ENCODE measurements at places on chromosomes 2 and 18.

GRCh38 chr2:208255557-208256106 lies 761 bp upstream of the IDH1 start:
- DNase-seq = no peak

GRCh38 chr2:162839419-162839818 lies 852 bp upstream of the KCNH7 start:
- no peak for DNase-seq

GRCh38 chr18:5451150-5451549 lies 92.6 kb downstream of the EPB41L3 start:
- DNase-seq = no peak

DNA sequence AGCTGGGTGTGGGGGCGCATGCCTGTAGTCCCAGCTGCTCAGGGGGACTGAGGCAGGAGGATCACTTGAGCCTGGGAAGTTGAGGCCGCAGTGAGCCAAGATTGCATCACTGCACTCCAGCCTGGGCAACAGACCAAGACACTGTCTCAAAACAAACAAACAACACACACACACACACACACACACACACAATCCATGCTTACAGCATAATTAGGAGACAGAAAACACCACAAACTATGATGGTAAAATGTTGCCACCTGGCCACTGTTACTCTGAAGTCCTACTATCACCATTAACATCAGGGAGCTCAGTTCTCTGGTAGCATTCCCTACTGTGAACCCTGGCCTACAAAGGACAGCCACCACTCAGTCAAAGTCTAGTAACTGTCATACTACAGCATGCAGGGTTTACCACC lies 18.3 kb downstream of the DNPEP start:
- DNase-seq = no peak

- DNase-seq = no peak
These were observed 168.7 kb upstream of the NDUFV2 start for GRCh38 chr18:8933714-8934284.

- DNase-seq = no peak
These were observed 59.3 kb upstream of the MYCN start for GRCh38 chr2:15881120-15881433.

DNA sequence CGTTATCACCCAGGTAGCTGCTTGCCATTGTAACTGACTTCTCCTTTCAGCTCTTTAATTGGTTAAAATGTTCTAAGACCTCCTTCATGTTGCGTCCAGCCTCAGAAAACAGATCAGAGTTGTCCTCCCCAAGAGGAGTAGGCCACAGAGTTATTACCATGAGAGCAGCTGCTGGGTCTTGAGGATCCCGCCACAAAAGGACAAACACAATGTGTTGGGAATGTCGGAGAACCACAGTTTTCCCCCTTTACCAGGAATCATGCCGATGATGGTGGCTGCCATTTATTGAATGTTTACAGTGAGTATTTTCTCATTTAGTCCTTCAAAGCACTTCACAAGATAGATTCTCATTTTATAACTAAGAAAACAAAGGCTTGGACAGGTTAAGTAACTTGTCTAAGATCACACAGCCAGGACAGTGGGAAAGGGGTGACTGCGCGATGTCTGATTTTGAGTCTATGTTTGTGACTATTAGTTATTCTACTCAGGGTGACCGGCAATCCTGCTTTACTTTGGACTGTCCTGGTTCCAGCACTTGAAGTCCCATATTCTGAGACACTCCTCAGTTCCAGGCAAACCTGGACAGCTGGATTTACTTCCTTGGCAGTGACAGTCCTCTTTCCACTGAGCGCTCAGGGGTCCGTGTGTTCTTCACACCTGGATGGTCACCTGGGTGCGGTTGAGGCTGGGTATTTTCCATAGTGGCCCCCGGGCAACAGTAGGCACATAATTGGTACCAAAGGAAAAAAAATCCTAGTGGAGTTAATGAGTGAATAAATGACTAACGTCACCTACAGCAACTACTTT lies 93.6 kb downstream of the LIPG start:
- DNase-seq = no peak

DNA sequence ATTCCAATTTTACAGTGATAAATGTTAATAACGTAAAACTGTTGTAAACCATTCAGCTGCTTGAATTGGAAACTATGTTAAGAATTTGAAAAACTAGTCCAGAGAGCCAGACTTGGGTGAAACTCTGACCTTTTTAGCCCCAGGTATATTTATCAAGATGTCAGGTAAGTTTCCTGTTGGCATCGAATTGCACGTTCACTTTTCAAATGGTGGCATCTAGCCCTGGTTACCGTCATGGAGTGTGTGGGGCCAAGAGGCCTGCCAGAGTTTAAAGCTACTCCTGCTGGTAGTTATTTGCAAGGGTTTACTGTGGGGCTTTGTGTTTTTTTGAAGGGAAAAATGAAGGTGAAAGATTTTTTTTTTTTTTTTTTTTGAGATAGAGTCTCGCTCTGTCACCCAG lies 109.9 kb downstream of the WDSUB1 start:
- DNase-seq = no peak

Data from 8988T (cell line).